ENCODE measurements at places on chromosomes 1 and 21. TPM values are rescaled to one million over a fixed set of nuclear protein-coding genes. Genes with fewer than 3 reads are reported as not detected.

DNA sequence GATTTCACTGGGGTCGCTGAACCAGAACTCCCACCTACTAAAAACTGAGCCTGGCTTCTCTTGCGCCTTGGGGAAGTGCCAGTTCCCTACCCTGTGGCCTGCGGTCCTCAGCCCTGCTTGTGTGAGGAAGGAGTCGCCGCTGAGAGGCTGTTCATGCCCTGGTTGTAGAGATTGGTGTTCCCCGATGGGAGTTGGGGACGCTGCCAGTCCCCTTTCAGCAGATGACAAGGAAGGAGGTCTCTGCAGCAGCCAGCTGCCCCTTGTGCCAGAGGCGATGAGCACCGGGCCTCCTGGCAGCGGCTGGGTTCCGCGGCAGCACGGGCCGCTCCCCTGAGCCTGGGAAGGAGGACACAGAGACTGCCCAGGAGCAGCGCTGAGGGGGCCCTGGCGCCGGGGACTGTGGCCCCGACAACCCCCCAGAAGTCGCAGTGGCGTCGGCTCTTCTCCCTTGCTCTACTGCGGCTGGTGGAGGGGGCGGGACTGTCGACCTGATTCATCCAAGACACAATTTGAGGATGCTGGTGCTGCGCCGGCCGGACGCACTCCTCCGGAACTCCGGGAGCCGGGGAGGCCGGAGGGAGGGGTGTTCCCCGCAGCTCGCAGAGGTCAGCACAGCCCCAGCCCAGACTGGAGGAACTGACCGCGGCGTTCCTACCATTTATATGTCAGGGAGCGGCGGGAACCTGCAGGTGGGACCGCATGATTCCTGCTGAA is 12.0 kb upstream of the ADORA3 start:
- DNase-seq, result peak; percentile 63

SLAMF9 gene
- total RNA-seq, result not detected

GRCh38 chr1:243731974-243732625 is 117.9 kb downstream of the AKT3 start:
- no peak for DNase-seq

- no peak for DNase-seq
Observed at GRCh38 chr1:43540653-43541071, 10.0 kb downstream of the PTPRF start.

DNA sequence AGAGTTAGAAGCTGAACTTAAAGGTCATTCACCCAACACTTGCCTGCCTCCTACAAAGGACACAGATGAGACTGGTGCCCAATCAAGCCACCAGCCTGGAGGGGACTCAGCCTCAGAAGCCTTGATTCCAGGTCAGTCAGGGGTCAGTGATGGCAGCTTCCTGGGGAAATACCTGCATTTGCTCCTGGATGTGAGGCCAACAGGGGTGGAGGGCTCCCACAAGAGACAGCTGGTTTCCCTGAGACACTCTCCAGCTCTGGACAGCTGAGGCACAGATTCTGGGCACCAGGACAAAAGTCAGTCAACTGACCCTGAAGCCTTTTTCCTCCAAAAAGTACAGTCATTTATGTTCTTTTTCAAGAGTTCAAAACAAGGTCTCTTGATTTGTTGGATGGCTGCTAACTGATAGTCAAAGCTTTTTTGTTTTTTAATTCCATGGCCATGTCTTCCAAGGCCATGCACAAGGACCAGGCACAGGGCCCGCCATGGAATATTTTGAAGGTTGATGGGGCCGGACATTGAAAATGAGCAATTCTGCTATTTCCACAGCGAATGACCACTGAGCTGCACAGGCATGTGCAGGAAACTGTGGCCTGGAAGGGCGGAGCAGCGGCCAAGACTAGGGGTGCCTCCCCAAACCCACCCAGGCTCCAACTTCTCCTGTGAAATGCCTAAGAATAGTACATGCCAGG is 1.8 kb downstream of the C2CD2 start:
- no peak for DNase-seq

Measured in activated CD4-positive, alpha-beta T cell treated with anti-CD3 and anti-CD28 coated beads for 36 hours (primary cell).